ENCODE measurements at places on chromosomes 7 and 10. TPM values are rescaled to one million over a fixed set of nuclear protein-coding genes. Genes with fewer than 3 reads are reported as not detected.
A peak's percentile ranks its signal among the peaks of the same experiment; 100 is the strongest.

GRCh38 chr10:90096196-90096595, 394.8 kb downstream of the KIF20B start:
- DNase-seq: peak; percentile 38

GRCh38 chr10:84366041-84366440, 37.7 kb downstream of the CCSER2 start:
- DNase-seq: no peak

Gene FAM25G
- not detected for polyA plus RNA-seq

- no peak for DNase-seq
Observed at GRCh38 chr7:3427957-3428356, 126.9 kb downstream of the SDK1 start.

GRCh38 chr7:117673839-117674238, 194.0 kb downstream of the CFTR start:
- no peak for DNase-seq

DNA sequence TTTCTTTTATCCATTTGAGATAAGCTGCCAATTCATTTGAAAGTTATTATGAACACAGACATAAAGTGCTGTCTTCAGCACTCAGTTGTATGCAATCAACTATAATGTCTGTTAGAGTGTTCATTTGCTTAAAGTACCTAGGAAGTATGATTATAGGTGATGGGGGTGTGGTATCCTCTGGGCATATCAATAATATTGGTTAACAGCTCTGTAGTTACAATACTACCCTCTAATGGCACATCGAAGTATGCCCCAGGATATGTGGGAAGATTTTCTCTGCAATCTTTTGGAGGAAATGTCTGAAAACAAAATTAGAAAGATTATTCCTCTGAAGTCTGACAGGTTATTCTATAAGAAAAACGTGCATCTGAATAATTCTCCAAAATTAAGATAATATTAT, 429.7 kb downstream of the ARL4A start:
- no peak for DNase-seq

GRCh38 chr7:40219917-40220316, 85.1 kb downstream of the SUGCT start:
- no peak for DNase-seq

Gene CNTNAP2
- polyA plus RNA-seq: 14.6 TPM

Gene EIF5AL1
- 0.15 TPM for polyA plus RNA-seq

GRCh38 chr10:124510759-124511158, 49.1 kb downstream of the LHPP start:
- DNase-seq: no peak

Gene TMEM229A
- not detected for polyA plus RNA-seq

DNA sequence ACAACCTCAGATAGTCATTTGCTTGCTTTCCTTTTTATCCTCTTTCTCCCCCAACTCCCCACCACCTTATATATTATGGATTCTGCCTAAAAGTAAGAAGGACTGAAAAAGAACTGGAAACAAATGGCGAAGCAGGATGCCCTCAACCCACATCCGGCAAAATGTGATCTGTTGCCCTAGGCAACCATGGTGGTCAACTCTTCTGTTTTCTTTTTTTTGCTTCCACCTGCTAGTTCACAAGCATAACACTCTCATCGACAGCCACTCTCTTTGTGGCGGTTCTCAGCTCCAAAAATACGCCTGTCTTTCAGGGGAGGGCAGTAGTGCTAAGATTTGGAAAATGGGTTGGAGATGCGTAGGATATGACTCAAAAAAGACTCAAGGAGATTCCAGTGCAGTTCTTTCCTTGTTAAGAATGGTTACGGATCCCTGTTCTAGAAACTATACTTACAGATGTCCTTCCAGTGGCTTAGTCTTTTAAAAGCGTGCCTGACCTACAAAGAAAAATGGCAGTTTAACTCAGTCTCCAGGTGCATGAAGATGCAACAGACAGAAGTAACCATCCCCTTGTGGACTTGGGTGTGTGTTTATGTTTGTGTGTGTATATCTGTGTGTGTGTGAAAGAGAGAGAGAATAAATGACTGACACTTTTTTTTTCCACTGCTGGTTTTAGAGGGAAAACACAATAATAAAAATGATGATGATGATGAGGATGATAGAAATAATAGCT, 10.7 kb downstream of the APBB1IP start:
- DNase-seq: no peak

DNA sequence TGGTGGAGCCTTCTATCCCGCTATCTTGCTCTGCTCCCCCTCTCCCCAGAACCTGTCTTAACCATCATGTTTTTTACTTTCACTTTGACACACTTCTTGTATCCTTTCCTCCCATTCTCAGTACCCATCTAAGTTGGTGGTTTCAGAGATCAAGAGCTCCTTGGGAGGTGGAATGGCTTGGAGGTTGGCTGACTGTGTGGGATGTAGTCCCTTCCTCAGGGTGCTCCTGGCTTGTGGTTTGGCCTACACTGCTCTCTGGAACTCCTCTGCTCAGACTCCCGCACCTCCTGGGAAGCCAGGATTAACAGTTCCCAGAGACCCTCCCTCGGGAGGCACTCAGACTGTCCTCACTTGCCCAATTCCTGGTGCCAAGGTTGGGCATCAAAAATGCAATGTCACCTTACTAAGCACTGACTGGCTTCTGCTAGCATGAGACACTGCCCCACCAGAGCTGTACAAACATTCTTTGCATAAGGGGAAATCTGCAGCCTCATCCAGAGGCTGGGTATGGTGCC, 93.1 kb upstream of the NAMPT start:
- DNase-seq: no peak

DNA sequence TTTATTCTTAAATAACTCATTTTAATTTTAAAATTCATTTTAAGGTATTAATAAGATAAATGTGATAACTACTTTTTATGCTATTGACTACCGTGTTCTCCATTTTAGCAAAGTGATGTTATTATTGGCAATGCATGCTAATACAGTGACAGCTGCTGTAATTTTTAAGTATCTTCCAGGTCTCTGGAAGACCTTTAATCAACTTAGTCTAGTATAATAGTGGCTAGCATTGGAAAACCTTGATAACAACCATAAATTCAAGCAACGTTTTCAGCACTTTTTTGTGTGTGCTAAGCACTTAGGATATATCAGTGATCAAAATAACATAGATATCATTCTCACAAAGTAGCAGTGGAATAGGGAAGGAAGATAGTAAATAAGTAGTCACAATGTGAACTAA, 230.9 kb upstream of the MAGI2 start:
- no peak for DNase-seq

Gene PPIF
- 24.5 TPM for polyA plus RNA-seq

GRCh38 chr7:18350678-18351077, 144.9 kb upstream of the HDAC9 start:
- DNase-seq: no peak

Gene OTUD1
- polyA plus RNA-seq: 158 TPM

DNA sequence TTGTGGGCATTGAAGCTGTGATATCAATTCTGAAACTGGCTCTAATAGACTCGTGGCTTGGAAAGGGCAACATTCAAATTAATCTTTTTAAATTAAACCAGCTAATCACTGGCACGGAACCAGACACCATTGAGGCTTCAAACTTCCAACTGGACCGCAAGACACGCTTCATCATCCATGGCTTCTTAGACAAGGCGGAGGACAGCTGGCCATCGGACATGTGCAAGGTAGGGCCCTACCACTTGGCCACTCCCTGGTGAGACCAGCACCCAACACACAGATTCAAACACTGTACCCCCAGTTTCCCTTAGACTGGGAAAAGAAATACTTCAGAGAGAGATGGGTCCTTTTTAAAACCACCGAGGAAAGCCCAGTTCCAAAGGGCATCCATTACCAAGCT, 5.1 kb downstream of the PNLIPRP2 start:
- DNase-seq: no peak

DNA sequence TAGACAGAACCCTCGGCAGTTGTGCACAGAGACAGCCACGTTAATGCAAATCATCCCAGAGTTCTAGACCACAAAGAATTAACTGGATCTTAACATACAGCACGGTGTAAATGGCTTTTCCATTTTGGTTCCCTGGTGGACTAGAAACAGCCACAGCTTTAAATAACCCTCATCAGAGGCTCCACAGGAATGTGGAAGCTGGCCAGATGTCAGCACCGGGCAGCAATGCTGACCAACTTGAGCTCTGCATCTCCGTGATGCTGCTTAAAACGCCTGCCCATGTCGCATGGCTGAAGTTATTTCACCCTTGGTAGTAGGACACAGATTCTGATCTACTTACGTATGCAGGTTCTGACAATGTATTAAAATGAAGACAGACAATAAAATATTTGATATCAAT, 24.5 kb downstream of the RSU1 start:
- DNase-seq: no peak

GRCh38 chr10:81027223-81027622, 489.5 kb downstream of the SH2D4B start:
- no peak for DNase-seq

DNA sequence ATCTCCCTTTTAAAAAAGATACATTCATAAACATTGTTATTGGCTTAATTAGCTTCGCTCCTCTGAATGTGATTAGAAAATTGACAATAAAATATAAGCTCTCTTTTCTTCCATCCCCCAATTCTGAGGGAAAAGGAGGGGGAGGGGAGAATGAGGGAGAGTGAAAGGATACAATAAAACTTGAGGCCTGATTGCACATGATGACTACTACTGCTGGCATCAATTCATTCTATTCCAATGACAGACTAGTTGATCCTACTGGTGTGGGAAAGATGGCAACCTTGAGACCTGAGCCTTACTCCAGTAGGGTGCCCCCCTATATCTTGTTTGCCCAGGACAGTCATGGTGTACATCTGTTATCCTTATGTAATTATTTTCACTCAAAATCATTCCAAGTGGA, 4.5 kb upstream of the IQUB start:
- DNase-seq: no peak

DNA sequence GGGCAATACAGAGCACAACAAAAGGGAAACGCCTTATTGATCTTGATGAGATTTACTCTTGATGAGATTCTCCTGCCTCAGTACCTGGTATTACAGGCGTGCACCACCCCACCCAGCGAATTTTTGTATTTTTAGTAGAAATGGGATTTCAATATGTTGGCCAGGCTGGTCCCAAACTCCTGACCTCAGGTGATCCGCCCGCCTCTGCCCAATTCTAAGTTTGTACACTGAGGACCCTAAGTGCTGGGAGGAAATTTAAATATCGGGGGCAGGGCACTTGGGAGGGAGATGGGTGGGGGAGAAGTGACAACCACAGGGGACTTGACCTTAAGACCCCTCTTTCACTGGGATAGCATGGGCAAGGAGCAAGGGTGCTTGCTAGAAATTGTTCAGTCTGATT, 14.1 kb downstream of the HNRNPF start:
- DNase-seq: no peak

- DNase-seq: no peak
Observed at GRCh38 chr10:29828440-29828894, 193.7 kb upstream of the SVIL start.

Gene CHN2
- 14.4 TPM for polyA plus RNA-seq

DNA sequence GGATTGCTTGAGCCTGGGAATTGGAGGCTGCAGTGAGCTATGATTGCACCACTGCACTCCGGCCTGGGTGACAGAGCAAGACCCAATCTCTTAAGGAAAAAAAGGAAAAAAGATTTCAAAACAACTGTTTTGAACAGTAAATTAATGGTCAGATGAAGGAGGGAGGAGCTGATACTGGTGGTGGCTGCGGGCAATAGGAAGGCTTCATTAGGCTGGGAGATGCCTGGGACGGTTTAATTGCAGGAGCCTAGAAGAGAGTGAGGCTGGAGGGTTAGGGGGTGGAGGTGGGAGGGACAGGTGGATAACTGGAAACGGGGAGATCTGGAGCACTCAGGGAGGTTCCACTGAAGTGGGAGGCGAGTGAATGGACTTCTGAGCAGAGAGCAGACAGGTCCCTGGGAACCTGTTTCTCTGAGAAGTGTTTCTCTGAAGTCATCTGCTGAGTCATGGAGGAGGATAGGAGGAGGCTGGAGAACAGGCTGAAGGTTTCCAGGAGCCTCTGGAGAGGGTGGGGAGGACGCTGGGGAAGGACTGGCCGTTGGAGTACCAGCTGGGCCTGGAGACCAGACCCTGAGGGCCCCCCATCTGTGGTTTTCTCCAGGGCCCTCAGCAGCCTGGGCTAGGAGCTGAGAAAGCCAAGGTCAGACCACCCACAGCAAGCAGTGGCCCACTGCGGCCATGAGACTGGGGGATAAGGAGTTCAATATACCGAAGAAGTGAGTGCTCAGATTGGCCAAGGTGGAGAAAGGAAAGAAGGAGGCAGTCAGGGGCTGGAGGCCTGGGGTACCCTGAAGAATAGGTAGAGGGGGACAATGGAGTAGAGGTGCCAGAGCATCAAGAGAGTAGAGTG, 14.4 kb upstream of the YWHAG start:
- DNase-seq: no peak

GRCh38 chr10:106535304-106535953, 629.1 kb downstream of the SORCS1 start:
- no peak for DNase-seq

Gene TMEM178B
- 0.90 TPM for polyA plus RNA-seq

- DNase-seq: no peak
Observed at GRCh38 chr10:7233259-7233991, 177.4 kb downstream of the SFMBT2 start.

DNA sequence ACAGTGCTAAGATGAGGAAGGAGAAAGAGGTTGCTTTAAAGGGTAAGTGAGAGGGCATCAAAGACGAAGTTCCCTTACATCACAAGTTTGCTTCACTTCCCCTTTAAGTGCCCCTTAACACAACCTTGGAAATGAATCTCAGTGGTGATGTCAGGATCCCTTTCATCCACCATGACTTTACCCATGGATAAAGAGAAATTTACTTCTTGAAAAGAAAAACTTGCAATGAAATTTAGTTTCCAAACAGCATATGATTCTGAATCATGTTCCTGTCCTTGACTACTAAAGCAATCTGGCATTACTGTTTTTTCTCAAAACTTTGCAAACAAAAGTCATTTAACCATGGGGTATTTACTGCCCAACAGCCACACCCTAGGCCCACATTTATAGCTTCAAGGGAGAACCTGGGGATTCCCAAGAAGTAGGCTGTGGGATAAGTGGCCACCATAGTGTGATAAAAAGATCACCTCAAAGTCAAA, 135.9 kb downstream of the ITGB8 start:
- no peak for DNase-seq

Gene RSPH10B2
- polyA plus RNA-seq: 0.38 TPM

GRCh38 chr10:16976803-16977202, 152.8 kb downstream of the CUBN start:
- DNase-seq: no peak

Gene PRKG1
- polyA plus RNA-seq: 56.7 TPM

Gene VAX1
- not detected for polyA plus RNA-seq

- DNase-seq: no peak
Observed at GRCh38 chr7:39666562-39666961, 43.2 kb downstream of the RALA start.

DNA sequence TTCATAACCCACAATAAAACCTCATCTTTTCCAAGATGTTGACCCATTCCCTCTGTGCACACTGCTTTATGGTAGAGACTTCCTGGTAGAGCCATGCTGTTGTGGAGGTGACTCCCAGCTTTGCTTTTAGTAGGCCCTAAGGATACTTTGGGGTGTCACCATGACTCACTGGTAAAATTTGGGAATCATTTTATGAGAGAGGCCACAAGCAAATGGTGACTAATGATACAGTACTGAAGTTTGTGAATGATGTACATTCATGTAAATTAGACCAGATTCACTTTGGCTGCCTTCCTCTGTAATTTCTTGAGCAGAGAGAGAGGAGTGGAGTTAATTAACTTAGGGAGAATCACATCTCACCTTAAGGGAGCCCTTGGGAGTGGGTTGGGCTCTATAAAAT, 686.5 kb downstream of the LRMDA start:
- DNase-seq: no peak
